T47D (cell line): ENCODE measurements at places on chromosomes 11 and 22.

DNA sequence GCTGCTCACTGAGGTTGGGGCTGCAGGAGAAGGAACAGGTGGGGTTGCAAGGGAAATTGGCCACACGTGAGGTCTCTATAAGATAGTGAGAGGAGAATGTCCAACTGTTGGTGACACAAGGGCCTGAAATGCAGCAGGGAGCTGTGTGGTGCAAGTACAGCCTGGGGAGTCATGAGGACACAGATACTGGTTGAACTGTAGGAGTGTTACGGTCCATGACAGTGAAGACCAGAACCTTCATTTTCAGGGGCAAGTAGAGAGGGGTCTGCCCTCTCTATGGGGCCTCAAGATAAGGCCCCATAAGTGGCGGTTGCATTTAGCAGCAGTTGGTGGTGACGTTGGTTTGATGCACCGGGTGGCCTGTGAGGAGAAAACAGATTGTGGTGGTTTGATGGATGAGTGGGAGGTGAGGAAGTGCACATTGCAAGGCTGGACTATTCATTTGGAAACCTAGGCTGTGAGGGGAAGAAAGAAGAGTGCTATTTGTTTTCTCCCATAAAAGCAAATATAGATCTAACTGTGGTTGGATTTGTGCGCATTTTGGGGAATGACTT lies 39.4 kb downstream of the MICAL2 start:
- no peak for DNase-seq

- no peak for DNase-seq
Observed at GRCh38 chr11:4926608-4927007, 2.5 kb upstream of the OR51G1 start.

- DNase-seq = no peak
Observed at GRCh38 chr11:8015753-8016239, 28.7 kb downstream of the EIF3F start.

- DNase-seq = no peak
Observed at GRCh38 chr22:46105494-46106278, 44.6 kb upstream of the PPARA start.

DNA sequence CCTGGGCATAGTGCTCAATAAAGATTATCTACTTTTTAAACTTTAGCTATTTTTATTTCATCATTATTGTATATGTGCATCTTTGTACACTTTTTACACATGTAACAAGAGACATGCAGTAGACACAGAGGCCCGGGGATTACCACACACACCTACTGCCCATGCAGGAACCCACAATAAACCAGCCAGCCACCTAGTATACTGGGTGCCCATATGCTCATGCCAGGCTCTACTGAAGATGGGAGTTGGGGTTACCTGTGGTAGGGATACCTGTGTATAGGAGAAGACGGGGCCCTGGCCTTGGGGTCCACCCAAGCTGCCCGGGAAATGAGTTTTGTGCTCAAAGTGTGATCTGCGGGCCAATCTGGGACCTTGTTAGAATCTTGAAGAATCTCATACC lies 31.2 kb upstream of the P2RY2 start:
- DNase-seq = no peak

DNA sequence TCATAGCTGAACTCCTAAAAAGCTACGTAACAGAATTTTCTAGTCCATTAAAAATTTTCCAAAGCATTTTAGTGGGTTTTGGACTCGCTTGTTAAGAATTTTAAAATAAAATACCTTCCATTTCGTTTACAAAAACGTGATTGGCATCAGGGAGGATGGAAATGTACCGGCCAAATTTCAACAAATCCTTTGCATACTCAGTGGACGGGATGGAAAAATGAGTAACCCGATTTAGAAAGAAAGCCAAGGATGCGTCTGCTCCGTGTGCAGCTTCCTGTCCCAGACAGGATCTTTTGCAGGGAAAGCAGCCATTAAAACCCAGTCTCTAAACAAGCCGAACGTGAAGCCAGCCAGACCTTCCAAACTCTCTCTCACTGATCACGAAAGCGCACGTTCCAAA lies 15.6 kb downstream of the TMEM184B start:
- DNase-seq = no peak

DNA sequence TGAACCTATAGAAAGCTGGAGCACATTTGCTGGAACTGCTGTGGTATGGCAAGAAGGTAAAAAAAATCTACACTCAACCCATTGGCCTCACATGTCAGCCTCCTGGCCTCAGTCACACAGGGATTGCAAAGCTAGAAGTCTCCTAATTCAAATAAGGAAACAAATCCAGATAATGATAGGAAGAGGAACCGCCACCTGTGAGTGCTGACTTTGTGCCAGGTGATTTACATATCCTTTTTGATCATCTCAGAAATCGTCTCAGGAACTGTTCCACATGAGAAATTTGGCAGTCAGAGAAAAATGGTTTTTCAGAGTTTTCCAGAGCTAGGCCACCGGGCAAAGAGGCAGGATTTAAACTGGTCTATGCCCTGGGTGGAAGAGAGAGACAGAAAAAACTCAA lies 986 bp downstream of the NLRP10 start:
- no peak for DNase-seq

- no peak for DNase-seq
Observed at GRCh38 chr11:13294771-13295579, 17.4 kb downstream of the BMAL1 start.

DNA sequence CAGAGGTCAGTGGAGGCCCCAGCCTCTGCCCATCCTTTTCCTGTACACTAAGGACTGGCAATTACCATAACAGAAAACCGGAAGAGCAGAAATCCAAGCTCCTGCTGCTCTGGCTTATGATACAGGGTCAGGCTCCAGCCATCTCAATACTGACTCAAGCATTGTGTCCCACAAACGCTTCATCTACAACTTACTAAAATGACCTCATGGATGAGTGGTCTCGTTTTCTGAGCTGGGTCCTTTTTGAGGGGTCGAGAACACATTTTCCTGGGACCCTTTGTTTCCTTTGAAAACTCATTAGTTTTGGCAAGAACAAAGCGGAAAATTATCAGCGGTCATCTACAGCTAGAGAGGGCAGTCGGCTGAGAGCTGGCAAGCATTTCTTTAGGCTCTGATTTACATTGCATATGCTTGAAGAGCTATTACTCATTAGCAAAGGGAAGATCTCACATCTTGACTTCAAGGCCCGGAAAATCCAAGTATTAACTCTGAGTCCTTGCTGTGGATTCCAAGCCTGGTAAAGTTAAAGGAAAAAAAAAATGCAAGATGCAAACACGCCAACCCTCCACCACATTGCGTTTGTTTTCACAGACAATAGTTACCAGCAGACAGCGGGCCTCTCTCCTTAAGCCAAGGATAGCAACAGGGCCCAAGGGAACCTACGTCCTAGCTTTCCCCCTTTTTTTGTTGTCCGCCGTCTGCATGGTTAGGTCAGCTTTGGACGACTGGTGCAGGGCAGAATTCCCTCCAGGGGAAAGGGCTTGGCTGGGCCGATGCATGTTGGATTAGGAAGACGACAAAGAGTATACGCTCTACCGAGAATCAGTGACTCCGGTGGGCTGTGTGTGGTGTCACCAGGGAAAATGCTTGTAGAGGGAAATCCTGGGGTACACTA lies 1.8 kb downstream of the TESMIN start:
- DNase-seq = peak; percentile 46

GRCh38 chr11:115364896-115365295 lies 139.3 kb downstream of the CADM1 start:
- DNase-seq = no peak

- no peak for DNase-seq
Observed at GRCh38 chr11:112266410-112266778, 5.7 kb upstream of the PLET1 start.

DNA sequence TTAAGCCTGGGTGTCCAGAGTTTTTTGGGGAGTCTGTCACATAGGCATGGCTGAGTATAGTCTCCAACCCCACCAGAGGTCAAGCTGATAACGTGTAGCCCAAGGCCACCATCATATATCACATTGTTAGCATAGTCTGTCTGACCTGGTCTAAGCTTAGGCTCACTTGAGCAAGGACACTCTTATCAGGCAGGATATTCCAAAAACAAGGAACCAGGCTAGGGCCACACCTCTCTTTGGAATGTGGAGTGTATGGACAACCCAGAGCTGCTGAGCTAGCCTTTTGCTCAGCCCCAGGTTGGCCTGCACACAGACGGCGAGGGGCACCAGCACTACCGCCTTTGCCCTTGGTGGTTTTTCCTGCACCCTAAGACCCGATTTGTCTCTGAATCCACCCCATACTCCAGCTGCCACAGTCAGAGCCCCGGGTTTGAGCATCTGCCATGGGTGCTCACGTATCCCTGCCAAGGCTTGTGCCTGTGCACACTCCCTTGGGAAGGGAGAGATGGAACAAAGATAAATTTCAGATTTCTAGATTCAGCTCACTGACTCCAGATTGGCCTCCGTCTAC lies 7.2 kb downstream of the SNAP29 start:
- DNase-seq = no peak

- DNase-seq = no peak
Observed at GRCh38 chr22:46500201-46500600, 37.2 kb downstream of the CELSR1 start.

GRCh38 chr11:66194391-66194790 lies 74.0 kb upstream of the RAB1B start:
- DNase-seq = no peak

DNA sequence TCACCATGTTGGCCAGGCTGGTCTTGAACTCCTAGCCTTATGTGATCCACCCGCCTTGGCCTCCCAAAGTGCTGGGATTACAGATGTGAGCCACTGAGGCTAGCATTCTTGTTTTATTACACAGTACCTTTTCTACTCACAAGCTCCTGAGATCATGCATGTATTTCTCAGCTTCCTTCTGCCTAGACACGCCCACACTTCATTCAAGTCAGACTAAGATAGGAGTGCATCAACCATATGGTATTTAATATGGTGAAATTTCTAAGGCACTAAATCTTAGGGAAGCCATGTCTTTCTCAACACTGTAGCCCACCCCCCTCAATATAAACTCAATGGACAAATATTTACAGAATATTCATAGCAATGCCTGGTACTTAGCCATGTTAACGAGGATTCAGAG lies 62.1 kb downstream of the SLC25A17 start:
- DNase-seq = no peak

DNA sequence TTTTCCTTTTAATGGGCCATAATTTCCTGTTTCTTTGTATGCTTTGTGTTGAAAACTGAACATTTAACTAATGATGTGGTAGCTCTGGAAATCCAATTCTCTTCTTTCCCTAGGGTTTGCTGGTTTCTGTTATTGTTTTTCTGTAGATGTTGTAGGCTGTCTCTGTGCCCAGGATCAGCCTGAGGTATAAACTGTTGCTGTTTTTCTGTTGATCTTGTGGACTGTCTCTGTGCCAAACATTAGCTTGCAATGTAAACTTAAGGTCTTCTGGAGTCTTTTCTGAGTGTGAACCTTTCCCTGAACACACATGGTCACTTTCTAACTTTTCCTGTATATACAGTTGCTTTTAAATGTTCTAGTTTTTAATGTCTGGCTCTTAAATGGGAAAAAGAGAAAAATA lies 5.9 kb upstream of the TSKU start:
- DNase-seq = no peak

- peak; percentile 93 for DNase-seq
Observed at GRCh38 chr11:124961972-124962609, 8.1 kb downstream of the CCDC15 start.

DNA sequence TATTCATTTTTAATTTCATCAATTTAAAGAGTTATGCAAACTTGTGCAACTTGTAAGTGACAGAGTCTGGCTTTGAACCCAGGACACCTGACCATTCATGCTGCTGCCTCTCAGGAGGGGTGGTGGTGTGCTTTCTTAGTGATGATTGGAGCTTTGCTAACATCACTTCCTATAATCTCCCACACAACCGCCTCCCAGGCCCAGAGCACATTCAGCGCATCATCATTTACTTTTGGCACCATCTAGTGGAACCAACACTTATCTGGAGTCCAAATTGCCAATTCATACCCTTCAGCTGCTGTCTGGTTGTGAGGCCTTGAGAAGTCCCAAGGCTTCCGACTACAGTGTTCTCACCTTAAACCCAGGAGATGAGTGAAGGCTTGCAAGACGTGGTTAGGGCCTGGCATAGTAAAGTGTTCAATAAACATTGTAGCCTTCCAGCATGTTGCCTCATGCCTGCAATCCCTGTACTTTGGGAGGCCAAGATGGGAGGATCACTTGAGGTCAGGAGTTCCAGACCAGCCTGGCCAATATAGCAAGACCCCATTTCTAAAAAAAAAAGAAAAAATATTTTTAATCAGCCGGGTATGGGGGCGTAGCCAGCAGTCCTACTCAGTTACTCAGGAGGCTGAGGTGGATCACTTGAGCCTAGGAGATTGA lies 1.1 kb upstream of the TTLL1 start:
- peak; percentile 65 for DNase-seq

- DNase-seq = peak; percentile 8
Observed at GRCh38 chr22:22770280-22770871, 117.2 kb upstream of the IGLL5 start.

- no peak for DNase-seq
Observed at GRCh38 chr11:66477263-66478201, 2.7 kb upstream of the DPP3 start.

DNA sequence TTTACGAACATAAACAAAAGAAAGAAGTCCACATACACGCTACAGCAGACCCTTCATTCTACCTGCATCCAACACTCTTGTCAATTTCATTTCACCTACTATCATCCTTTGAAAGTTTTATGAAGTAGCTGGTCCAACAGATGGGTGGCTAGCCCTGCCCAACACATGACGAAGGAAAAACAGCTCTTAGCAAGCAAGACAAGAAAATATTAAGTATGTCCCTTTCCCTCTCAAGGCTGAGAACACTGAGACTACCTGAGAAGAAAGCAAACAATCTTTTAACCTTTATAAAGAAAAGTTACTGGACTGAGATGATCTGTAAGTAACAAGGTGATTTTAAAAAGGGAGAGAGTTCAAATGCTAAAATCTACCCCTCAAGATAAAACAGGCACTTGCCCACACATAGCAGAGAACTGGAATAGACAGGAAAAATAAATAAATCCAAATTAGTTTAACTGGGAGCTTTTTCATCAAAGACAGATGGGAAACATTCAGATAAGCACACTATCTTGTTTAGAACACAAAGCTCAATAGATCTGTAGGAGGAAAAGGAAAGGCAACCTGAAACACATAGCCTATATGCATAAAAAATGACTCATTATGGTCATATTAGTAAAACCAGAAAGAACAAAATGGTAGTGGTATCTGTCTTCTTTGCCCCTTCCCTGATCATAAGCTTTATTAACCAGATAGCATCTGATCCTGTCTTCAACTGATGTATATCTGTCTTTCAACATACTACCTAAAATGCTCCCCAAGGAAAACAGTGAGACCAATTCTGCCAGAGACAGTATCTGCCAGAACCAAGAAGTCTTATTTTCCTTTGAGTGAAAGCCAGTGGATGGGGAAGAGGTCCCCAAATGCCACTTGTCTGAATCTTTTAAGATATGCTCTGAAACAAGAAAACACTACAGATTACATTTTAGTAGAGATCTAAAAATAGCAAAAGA lies 104.3 kb downstream of the MRTFA start:
- no peak for DNase-seq
